ENCODE measurements at places on chromosomes 4 and X.

DNA sequence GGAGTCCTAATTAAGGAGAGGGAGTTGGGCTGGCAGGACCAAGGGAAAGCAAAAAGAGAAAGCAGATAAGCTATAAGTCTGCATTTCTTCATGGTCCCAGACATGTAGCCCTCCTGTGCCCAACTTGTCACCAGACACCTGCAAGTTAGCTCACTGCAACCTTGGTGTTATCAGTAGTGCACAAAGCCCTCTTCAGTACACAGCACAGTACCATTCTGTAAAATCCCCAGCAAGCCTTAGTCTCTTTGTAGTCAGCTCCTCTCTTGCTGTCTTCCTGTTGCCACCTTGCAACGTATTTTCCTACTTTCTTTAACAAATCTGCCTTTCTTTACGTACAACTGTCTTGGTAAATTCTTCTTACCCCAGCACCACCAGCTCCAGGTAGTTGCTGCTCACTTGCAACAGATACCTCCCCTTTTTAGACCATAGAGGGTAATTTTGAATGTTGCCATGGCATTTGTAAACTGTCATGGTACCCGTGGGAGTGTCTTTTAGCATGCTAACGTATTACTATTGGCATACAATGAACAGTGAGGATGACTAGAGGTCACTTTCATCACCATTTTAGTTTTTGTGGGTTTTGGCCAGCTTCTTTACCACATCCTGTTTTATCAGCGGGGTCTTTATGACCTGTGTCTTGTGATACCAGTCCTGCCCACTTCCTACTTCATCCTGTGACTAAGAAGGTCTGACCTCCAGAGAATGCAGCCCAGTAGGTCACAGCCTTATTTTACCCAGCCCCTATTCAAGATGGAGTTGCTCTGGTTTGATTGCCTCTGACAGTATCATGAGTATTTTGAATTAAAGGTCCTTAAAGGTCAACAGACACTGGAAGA lies 28.3 kb upstream of the AP1S2 start:
- DNase-seq = peak; percentile 0

- DNase-seq = no peak
Observed at GRCh38 chrX:105526431-105526830, 295.9 kb upstream of the NRK start.

DNA sequence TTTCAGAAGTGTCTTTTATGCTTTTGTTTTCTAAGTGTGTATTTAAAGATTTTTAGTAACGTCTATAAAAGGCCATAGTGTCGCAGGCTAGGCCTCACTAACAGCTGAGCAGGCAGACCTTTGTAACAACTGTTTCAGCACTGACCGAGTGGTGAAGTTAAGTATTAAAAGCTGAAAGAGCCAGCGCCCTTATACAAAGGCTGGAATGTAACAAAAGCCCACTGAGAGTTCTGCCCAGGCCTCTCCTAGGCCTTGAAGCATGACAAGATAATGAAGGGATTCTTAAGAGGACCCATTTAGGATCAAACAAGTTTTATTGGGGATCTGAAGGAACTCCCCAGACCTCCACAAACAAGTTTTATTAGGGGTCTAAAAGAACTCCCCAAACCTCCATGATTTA lies 722.5 kb upstream of the PRKX start:
- no peak for DNase-seq

- no peak for DNase-seq
Observed at GRCh38 chrX:3271834-3272186, 74.6 kb downstream of the MXRA5 start.

DNA sequence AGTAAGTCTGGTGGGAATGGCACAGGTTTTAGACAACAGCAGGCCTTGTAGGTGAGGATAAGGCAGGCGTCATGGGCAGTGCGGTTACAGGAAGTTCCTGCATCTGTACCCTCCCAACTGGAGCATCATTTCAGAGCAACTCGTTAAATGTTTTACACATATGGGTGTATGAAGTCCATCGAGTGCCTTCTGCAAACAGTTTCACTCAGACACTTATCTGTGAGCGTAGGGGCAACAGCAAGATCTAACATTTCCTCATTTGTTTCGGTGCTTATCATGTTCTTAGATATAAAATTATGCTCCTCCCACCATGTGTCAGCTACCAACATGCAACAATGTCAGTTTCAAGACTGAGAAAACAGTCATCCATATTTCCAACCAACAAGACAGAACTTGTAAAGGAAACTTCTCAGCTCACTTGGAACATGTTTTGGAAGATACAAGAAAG lies 69.9 kb downstream of the ELOVL6 start:
- no peak for DNase-seq

- DNase-seq = no peak
Observed at GRCh38 chr4:157170321-157170720, 50.2 kb upstream of the GRIA2 start.

DNA sequence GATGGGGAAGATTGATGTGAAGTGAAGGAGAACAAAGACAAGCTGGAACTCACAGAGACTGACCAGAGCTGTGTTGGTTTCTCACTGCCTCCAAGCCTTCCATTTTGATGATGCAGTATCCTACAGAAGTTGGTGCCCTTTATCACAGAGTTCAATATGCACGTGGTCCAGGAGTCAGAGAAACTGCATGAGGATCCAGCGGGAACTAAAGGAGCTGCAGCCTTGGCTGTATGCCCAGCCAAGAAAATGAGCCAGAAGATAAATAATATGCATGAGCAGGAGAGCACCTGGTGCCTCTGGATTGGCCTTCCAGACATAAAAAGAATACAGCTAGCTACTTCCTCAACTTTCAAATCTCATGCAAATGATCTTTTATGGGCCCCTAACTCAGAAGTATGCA lies 44.3 kb upstream of the DCLK2 start:
- DNase-seq = no peak

DNA sequence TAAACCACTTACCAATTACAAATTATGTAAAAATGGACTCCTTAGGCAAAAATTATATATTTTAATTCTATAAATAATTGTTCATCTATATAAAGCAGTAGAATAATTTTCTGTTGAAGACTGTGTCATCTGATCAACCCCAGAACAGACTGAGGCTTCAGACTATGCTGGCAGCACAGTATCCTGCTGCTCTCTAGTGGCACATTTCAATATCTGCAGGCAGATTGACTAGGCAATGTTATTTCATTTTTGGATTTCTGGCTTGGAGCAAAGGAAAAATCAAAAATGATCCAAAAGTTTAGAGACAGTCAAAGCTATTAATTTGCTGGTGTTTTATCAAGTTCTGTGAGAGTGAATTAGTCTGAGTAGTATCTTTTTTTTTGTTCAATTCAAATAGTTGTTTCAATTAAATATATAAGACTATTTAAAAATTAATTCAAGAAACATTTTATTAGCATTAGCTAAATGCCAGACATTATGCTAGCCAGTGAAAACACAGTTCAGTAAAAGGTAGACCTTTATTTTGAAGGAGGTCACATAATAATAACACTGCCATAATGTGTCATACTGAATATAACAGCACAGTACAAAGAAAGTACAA lies 21.3 kb upstream of the SULT1E1 start:
- DNase-seq = no peak

GRCh38 chr4:13088726-13089658 lies 395.1 kb downstream of the RAB28 start:
- DNase-seq = no peak

DNA sequence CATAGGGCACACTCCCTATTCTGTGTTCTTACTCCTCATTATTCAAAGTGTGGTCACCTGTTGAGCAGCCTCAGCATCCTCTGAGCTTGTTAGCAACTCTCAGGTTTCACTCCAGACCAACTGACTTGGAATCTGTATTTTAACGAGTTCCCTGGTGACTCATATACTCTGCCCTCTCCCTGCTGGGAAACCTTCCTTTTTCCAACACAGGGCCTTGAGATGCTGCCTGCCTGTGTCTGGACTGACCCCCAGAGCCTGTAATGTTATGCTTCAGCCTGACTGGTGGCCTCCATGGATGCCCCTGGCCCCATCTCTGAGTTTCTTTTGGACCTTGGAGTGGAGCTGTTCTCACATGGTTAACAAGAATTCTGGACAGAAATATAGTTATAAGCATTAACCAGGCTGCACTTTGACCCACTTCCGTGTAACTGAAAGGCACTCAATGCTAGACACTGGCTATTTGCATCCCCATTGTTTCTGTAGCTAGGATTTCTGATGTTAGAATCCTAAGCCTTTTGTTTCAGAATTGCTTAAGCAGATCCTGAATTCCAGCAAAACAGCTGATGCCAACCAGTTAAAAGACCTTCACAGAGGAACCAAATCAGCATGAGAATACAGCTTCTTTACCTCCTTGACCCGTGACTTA lies 262.6 kb downstream of the STIM2 start:
- no peak for DNase-seq

DNA sequence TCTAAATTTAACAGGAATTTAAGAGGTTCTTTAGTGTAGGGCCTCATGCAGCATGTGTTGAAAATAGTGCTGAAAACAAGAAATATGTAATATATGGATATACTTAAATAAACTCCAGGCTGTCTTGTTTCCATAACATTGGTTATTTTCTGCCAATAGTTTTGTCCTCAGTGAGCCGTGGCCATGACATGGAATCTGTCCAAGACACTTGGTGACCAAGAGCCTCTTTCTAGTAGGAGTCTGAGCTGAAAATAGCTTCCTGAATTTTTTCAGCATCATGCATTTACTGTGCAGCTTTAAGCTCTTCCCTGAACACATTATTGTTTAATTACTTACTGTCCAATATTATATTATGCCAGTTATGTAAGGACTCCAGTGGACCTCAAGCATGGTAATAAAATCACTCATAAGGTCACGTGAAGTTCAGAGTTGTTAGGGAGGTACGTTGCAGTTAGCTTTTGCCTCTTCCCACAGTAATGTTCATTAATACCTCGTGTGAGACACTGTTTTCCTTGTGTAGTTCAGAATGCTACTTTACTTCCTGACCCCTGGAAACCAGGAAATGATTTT lies 488.2 kb downstream of the GRID2 start:
- no peak for DNase-seq
